CD4-positive, alpha-beta T cell treated with Interferon gamma for 1 hour (primary cell): ENCODE measurements at places on chromosomes 16 and 17.
A peak's percentile ranks its signal among the peaks of the same experiment; 100 is the strongest.

GRCh38 chr17:12756786-12757185, 32.5 kb upstream of the ARHGAP44 start:
- DNase-seq: no peak

- DNase-seq: peak; percentile 33
Measured at GRCh38 chr16:81445143-81445961, 744 bp downstream of the CMIP start.

GRCh38 chr17:45770632-45771270, 13.4 kb upstream of the CRHR1 start:
- no peak for DNase-seq

- DNase-seq: peak; percentile 40
Measured at GRCh38 chr17:59842901-59843652, 49.7 kb downstream of the TUBD1 start.

DNA sequence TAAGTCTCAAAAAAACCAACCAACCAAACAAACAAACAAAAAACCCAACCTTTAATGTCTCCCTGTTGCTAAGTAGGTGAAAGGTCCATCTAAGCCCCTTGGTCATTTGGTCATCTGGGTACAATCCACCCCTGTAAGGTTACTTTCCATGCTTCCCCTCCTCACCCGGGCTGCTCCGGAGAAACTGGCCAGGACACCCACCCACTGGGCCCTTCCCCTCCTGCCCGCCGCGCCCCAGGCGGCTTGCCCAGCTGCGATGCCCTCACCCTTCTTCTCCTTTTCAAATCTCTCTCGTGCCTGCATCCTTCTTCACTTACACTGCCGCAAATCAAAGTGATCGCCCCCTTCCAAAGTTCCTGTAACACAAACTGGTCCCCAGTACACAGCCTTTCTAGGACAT, 2.0 kb downstream of the NTAN1 start:
- no peak for DNase-seq

DNA sequence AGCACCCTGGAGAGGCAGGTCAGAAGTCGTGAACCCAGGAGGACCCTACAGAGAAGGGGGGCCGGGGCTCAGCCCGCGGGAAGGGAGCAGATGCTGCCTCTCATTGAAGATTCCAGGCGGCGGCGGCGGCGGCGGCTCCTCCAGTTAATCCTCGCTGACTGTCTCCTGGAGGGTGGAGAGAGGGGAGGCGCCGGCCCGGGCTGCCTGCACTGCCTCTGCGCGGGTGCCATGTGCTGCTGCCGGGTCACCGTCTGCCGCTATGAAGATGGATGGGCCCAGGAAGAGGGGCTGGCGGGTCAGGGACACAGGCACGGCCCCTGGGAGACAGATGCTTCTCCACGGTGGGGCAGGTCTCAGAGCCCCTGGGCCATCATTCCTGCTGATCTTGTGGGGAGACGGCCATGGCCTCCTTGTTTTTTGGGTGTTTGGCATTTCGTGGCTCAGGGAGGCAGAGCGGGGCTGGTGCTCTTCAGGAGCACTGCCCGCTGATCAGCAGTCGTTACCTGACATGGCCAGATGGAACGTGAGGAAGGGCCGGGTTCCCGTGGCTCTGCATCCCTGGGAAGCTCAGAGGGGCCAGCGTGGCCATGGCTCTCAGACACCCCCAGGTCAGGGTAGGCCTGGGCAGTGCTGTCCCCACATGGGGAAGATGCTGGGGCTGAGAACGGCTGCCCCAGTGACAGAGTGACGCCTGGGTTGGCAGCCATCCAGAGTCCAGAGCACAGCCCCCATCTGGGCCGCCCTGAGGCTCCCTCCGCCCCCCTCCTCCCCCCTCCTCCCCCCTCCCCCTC, 36.1 kb downstream of the GINS2 start:
- DNase-seq: no peak

DNA sequence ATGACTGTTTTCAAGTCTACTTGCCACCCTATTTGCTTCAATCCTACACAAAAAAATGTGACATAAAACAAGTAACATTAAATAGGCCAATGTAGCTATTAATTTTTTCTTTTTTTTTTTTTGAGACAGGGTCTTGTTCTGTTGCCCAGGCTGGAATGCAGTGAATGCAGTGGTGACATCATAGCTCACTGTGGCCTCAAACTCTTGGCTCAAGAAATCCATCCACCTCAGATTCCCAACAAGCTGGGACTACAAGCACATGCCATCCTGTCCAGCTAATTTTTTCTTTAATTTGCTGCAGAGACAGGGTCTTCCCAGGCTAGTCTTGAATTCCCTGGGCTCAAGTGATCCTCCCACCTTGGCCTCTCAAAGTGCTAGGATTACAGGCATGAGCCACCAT, 29.4 kb downstream of the ANKFY1 start:
- DNase-seq: no peak

DNA sequence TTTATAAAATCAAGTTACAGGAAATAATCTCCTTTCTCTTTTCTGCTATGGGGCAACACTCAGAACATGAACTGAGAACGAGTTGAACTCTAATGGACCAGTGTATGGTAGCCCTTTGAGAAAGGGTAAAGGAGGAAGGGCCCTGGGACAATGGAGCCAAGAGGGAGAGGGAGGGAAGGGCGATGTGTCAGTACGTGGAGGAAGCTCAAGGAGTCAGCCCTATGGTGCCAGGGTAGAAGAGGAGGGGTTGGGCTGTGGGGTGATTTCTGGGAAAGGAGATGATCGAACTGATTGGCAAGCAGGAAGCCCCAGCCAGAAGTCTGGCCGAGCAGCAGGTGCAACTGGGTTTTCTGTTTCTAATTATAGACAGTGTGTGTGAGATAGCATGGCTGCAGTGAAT, 4.3 kb upstream of the WIPI1 start:
- peak; percentile 33 for DNase-seq

- DNase-seq: peak; percentile 19
Measured at GRCh38 chr16:17273142-17273561, 197.6 kb downstream of the XYLT1 start.

GRCh38 chr17:37386462-37386861, 10.7 kb downstream of the C17orf78 start:
- DNase-seq: no peak

DNA sequence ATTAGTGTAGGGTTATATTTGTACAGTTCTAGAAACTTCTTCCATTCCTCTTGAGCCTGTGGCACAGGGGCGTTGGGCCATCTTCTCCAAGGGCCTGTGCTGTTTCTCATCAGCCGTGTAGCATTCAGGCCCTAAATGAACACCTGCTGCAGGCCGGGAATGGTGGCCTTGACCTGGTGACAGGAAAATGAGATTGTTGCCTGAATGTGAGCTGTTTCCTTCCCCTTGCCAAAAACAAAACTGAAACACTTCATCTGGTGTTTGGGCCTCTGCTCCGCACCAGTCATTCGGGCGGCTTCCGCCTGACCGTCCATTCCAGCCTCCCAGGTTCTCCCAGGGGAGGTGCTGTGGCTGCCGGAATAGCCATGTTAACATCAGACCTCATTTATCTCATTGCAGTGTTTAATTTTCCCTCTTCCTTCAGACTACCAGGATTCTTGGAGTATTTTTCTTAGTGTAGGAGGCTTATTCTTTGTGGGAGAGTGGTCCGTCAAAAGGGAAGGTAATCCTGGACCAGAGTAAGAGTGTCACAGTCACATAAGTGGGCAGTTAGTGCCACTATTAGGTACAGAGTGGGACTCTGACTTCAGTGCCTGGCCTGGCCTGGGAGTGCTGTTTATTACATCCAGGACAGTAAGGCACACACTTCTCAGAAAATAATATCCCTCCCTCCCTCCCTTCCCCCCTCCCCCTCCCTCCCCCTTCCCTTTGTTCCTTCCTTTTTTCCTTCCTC, 61.9 kb downstream of the WWP2 start:
- DNase-seq: peak; percentile 3

- DNase-seq: no peak
Measured at GRCh38 chr17:12738624-12739023, 50.7 kb upstream of the ARHGAP44 start.

DNA sequence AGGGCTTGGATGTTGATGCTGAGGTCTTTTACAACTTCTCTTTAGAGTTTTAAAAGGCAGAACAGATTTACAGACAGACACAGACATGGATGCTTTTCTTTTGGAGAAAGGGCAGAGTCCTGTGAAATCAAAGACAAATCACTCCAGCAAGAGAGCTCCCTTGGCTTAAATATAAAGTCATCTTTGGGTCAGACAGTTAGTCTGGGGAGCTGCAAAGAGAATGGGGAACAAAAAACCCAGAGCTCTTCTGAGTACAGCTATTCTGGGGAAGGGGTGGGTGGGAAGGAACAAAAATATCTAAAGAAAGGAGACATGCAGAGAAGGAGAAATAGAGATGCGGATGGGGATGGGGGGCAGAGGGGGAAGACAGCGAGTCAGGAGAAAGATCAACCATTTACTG, 266.6 kb downstream of the XYLT1 start:
- DNase-seq: no peak

- no peak for DNase-seq
Measured at GRCh38 chr16:76885776-76886537, 305.0 kb upstream of the MON1B start.

- DNase-seq: no peak
Measured at GRCh38 chr17:28033972-28034714, 8.3 kb upstream of the NLK start.

DNA sequence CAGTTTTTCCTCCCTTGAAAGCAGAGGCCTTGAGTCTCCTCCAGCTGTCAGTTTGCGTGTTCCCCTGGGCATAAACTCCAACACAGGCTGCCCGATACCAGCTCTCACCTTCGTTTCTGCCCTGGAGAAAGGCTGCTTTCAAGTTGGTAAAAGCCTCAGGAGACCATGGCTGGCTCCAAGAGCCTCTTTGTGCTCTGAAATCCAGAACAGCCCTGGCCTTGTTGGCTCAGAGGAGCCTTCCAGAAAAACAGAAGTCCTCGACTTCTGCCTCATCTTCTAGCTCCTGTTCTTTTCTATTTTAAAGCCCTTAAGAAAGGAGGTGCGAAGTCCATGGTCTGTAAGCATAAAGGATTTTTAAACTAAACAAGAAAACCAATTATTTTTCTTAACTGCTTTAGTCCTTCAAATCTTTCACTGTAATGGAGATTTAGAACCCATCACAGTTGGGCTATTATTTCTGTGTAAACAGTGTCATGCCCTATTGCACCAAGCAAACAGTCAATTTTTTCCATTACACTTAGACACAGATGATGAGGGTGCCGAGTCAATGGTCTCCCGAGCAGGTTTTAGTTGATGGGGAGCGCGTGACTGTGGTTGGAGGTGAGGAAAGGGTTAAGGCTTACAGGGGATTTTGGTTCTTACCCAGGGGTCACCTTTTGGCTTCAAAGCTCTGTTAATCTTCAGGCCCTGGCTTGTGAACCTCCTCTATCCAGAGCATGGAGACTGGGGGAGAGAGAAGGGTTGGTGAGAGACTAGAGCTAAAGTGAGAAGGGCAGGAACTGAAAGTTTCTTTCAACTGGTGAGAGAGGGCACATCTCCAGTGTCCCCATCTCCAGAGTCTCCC, 212.8 kb downstream of the MSI2 start:
- no peak for DNase-seq

- DNase-seq: no peak
Measured at GRCh38 chr17:68184141-68184571, 63.7 kb upstream of the AMZ2 start.

DNA sequence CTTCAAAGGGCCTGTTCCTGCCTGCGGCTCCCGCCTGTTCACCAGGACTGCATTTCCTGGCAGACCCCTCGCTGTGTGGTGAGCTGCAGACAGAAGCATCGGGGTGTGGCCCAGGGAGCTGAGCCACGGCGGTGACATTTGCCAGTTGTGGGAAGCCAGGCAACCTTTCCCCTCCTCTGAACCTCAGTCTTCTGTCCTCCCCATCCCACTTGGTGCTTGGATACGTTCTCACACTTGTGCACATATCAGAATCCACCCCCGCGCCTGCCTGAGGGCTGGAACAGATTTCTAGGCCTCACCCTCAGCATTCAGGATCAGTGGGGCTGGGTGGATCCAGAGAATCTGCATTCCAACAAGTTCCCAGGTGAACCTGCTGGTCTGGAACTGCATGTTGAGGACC, 63.5 kb downstream of the CRISPLD2 start:
- no peak for DNase-seq

DNA sequence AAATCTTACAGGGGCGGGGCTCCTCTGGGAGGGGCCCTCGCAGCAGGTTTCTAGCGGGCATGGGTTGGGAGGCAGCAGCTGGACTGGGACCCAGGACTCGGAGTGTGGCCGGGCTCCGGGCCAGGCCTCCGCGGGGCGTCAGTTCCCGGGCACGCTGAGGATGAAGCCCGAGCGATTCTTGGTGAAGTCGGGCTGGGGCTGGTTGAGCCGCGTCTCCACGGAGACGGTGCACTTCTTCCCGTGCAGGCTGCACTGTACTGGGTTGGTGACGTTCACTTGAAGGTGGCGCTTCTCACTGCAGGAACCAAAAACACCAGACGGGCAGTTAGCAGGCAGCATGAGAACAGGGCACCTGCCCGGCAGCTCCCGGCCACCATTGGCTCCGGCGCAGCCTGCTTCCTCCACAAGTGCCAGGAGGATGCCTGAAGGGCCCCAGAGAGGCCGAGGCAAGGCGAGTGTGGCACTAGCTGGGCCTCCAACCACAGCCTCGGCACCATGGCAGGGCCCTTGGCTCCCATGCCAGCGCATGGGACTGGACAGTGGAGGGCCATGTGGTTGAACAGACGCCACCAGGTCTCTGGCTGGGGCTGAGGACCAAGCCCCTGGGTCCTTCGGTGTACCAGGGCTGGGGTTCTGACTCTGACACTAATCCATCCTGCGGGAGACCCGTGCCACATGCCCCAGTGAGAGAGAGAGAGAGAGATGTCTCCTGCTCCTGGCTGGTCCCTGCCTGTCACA, 8.0 kb downstream of the CDK5R1 start:
- DNase-seq: no peak

- no peak for DNase-seq
Measured at GRCh38 chr17:72472106-72472505, 351.3 kb downstream of the SOX9 start.

- DNase-seq: no peak
Measured at GRCh38 chr16:78455861-78456260, 356.4 kb downstream of the WWOX start.

GRCh38 chr17:81244358-81245023, 5.4 kb downstream of the NDUFAF8 start:
- DNase-seq: no peak

- DNase-seq: no peak
Measured at GRCh38 chr16:48347980-48348379, 37.2 kb downstream of the SIAH1 start.

DNA sequence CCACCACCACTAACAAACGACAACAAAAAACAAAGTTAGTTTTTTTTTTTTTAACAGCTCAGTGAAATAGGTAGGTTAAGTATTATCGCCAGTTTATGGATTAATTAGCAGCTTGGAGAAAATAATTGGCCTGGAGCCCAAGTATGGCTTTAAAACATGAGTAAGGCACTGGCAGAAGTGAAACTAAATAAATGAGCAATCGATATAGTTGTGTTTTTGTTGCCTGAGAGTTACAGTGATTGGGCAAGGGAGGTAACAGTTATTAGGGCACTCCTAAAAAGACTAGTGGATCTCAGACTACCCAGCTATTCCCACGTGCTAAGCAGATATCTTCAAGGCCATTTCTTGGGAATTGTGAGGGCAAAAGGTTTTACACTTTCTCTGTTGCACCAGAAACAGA, 2.4 kb downstream of the MLKL start:
- no peak for DNase-seq

DNA sequence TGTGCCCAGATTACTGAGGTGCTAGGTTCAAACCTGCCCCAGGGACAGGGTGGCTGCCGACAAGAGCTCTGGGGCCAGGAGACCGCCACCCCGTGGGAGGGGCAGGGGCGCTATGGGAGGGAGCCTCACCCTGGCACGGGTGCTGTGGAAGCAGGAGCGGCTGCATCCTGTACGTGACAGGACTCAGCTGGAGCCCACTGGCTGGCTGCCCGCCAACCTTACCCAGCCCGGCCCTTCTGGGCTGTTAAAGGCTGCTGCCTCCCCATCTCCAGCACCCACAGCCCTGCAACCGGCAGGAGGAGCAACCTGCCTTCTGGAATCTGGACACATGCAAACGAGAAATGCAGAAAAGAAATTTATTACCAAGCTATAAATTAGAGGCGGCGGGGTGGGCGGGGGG, 11.2 kb downstream of the PAM16 start:
- no peak for DNase-seq
